ENCODE measurements at places on chromosomes 12 and 14.

GRCh38 chr12:105352052-105352451 is 21.6 kb downstream of the C12orf75 start:
- DNase-seq, result no peak

DNA sequence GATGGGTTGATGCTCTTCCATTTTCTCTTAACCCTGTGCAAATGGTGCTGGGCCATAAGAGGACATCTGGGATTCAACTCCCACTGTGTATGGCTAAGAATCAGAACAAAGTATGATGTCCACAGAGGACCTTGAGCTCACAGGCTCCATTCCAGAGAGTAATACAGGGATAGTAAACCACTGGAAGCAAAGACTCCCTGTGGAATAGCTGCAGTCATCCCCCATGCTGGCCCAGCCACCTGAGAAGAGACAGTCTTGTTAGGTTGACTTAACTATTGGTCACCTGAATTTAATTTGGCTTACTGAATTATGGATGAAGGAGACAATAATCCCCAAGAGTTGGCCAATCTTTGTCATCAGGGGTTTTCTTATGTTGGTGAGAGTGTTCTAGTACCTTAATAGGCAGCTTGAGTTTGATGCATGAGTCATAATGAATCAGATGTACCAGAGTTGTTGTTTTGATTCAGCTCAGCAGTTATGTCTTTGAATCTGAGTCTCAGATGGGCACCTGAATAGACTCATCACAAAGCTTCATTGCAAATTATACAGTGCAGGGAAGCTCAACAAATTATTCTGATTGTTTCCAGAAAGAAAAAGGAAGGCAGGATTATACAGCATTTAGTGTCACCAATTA is 122.7 kb downstream of the SSPN start:
- DNase-seq, result no peak

- DNase-seq, result no peak
These were observed 152.6 kb downstream of the AKAP6 start for GRCh38 chr14:32481707-32482106.

- no peak for DNase-seq
These were observed 74.5 kb upstream of the ATF1 start for GRCh38 chr12:50689437-50689836.

GRCh38 chr12:109191621-109192250 is 75.3 kb downstream of the ACACB start:
- no peak for DNase-seq

- no peak for DNase-seq
These were observed 29.9 kb upstream of the LRTM2 start for GRCh38 chr12:1790444-1790843.

GRCh38 chr12:69350002-69350626 is 1.9 kb downstream of the LYZ start:
- DNase-seq, result no peak

- DNase-seq, result no peak
These were observed 3.3 kb upstream of the CCND2 start for GRCh38 chr12:4270016-4270830.

DNA sequence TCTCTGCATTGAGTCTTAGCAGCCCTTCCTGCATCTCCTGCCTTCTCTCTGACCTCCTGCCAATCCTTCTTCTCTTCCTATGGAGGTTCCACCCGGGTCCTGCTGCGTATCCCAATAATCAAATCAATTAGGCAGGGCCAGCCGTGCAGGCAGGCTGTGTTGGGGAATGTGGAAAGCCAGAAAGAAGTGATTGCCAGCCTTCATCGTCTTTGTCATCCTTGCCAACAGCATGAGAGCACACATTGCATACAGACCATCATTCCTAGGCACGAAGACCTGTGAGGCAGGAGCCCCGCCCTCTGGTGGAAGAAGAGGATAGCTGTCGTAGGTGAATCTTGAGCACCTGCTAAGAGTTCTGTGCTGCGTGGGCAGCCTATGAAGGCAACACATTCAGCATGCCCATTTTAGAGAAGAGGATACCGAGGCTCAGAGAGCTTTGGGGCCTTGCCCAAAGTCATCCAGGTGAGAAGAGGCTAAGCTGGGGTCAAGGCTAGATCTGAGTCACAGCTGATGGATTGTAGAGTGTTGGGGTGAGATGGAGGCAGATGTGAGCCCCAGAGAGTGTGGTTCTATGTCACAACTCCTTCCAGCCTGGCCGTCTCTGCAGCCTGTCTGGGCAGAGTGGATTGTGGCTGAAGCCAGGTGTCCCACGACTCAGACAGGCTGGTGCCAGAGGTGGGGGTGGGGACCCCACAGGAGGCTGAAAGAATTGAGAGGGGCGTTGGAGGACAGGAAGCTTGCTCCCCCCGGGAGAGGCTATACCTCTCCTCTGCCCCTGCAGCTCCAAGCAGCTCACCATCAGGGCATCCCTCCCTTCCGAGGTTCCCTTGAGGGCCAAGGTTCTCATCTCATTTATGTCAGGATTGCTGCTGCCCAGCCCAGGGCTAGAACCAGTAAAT is 12.7 kb downstream of the C14orf132 start:
- DNase-seq, result no peak

Data from esophagus squamous epithelium (tissue), 5 donors.